Retina (tissue), 1 donor: ENCODE measurements at places on chromosomes 6 and 20.

GRCh38 chr20:34643928-34644327, 33.0 kb downstream of the PIGU start:
- no peak for DNase-seq

GRCh38 chr6:112113918-112114317, 26.5 kb downstream of the FAM229B start:
- DNase-seq, result no peak

DNA sequence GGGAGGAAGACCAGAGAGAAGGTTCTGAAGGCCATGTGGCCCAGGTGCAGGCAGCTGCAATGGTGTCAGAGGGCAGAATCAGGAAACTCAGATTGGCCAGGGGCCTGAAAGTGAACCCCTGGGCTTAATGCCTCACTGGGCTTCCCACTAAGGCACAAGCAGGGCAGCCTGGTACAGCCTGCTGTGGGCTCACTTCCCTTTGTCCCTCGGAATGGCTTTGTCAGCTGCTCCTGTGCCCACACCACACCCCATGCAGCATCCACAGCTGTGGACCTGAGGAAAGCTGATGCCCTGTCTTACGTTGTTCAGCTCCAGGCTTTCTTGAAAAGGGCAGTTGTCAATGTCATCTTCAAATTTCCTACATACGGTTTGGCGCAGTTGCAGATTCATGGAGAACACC, 2.4 kb downstream of the CST9 start:
- DNase-seq, result no peak

DNA sequence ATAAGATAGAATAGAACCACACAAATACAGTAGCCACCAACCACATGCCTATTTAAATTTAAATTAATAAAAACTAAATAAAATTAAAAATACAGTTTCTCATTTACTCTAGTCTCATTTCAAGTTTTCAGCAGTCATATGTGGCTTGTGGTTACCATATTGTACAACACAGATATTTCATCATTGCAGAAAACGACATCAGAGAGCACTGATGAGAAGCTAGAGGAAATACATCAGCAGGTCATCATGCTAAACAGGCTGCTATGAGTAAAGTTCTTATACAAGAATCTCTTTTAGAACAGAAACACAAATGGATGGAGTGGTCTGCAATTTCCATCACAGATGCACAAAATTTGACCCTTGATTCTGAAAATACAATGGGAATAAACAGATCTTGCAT, 36.6 kb downstream of the TBC1D32 start:
- no peak for DNase-seq

DNA sequence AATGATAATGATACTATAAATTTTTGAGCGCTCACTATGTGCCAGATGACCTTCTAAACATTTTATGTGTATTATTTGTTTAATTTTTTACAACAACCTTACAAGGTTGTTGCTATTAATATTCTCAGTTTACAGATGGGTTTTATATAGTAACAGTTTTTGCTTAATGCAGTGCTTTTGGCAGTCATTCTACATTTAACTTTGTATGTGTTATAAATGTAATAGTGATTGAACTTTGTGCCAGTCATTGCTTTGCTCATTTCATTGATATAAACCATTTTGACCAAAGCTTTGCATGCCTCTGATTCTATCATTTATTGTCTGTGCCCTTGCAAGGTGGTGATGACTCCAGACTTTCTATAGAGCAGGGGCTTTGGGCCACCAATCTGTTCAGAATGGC, 206.3 kb upstream of the LAMP5 start:
- DNase-seq, result no peak

DNA sequence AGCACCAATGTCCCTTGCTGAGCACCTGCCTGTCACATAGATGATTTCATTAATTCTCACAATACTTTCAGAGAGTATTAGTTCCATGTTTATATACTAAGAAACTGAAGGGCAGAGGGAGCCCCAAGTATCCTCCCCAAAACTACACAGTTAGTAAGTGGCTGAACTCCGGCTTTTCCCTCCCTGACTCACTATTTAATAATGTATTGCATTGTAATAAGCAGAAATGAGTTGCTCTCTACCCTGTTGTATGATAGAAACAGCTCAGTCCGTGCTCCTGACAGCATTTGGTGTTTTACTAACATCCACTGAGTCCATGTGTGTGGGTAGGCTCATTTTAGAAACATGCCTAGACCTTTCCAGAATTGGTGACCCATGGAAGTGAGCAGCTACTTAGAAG, 76.8 kb downstream of the OLIG3 start:
- no peak for DNase-seq

DNA sequence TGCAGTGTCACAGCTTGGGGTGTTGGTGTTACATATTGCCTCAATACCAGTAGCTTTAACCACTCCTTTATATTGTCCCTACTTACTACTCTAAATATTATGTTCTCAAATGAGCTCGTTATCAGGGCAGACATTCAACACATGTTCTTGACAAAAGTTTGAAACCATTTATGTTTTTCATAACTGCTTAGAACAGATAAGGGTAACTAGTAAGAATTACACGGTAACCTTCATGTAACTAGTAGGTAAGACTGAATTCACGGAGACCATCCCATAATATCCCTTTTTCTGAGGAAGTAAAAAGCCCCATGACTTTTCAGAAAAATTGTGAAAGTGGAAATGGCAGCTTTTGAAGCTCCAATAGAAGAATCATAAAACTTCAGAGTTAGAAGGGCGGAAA, 59.6 kb upstream of the CENPW start:
- no peak for DNase-seq

- no peak for DNase-seq
Measured at GRCh38 chr20:965956-966355, 36.2 kb downstream of the RSPO4 start.

- no peak for DNase-seq
Measured at GRCh38 chr6:115932481-115932880, 128.2 kb downstream of the FRK start.

DNA sequence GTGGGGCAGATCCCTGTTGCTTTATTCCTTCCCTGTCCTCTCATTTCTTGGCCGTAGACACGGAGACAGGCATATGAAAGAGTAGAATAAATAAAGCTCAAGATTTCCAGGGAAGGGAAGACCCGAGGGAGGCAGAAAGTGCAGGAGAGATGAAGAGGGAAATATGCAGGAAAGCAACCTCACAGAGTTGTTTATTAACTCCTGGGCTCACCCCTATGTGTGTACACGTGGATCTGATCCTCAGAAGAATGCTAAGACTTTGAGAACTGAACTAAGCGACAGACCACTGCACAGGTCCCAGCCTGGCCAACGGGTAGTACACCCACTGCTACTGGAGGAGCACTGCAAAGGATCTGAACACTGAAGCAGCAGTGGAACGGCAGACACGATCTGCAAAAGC, 156.2 kb downstream of the KIF16B start:
- no peak for DNase-seq

DNA sequence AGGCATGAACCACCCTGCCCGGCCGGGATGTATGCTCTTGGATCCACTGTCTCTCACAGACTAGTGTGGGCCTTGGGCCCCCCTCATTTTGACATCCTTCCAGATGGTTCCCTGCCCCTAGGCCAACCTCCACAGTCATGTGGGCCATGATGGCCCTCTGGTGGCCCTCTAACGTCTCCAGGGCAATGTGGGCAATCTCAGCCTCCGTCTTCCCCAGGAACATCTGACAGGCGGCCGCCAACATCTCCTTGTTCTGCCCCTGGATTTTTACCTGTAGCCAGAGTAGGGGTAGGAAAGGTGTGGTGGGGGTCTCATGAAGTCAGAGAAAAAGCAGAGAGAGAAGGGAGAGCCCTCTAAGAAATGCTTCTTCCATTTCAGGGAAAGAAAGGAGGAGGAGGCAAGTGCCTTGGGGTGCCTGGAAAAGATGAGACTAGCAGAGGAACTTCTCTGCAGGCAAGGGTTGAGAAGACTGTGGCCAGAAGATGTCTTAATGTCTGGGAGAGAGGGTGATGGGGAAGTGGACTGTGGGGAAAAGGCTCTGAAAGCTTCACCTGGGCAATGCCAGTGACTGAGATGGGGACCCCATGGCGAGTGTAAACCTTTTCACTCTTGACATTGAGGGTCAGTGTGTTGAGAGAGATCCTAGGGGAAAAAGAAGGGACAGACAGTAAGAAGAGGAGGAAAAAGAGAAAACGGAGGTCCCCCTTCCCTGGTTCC, 1.3 kb downstream of the FLOT1 start:
- no peak for DNase-seq

- no peak for DNase-seq
Measured at GRCh38 chr20:47748823-47749222, 36.5 kb downstream of the SULF2 start.

DNA sequence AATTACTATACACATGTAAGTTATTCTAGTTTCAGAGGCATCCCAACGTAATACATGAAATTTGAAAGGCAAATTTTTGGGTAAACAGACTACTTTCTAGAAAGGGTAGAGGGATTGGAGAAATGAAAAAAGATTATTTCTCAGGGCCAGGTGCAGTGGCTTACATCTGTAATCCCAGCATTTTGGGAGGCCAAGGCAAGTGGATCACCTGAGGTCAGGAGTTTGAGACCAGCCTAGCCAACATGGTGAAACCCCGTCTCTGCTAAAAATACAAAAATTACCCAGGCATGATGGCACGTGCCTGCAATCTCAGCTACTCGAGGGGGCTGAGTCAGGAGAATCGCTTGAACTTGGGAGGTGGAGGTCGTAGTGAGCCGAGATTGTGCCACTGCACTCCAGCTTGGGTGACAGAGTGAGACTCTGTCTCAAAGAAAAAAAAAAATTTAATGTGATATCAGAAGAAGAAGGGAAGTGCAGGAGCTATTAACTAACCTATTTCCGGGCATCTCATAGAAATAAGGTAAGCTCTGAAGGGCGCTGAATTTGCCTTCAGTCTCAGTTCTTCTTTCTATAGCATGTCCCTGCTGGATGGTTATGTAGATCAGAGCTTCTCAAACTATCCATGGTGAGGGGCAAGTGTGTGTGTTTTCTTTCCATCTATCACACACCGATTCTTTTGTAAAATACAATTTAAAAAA, 100.3 kb upstream of the MTHFD1L start:
- no peak for DNase-seq

GRCh38 chr6:35495258-35496035, 1.4 kb downstream of the TEAD3 start:
- peak; percentile 35 for DNase-seq

DNA sequence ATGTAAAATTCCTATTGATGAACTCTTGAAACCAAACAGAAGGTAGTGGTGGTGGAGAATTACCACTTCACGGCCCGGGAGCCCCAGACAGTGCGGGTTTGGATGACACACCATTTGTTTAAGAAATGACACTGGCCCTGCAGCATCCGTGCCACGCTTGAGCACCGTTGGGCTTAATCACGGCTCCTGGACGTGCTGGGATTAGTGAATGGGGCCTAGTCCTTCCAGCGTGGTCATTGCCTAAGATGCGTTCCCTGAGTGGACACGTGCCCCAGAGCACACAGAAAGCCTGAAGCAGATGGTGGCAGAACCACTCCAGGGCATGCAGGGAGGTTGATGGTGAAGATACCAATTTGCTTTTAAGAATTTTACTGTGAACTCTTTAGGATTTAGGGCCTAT, 14.5 kb downstream of the STX16 start:
- no peak for DNase-seq

DNA sequence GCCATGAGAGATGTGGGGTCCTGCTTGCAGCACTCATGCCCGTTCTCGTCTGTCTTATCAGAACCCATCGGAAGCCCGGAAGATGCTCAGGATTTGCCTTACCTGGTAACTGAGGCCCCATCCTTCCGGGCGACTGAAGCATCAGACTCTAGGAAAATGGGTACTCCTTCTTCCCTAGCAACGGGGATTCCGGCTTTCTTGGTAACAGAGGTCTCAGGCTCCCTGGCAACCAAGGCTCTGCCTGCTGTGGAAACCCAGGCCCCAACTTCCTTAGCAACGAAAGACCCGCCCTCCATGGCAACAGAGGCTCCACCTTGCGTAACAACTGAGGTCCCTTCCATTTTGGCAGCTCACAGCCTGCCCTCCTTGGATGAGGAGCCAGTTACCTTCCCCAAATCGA, 8.3 kb downstream of the PI16 start:
- peak; percentile 17 for DNase-seq

GRCh38 chr20:8874437-8874836, 194.4 kb upstream of the PLCB4 start:
- no peak for DNase-seq

GRCh38 chr6:92281571-92282076, 1137.7 kb downstream of the EPHA7 start:
- DNase-seq, result no peak

GRCh38 chr20:38961530-38962043, 557 bp upstream of the DHX35 start:
- DNase-seq, result no peak

DNA sequence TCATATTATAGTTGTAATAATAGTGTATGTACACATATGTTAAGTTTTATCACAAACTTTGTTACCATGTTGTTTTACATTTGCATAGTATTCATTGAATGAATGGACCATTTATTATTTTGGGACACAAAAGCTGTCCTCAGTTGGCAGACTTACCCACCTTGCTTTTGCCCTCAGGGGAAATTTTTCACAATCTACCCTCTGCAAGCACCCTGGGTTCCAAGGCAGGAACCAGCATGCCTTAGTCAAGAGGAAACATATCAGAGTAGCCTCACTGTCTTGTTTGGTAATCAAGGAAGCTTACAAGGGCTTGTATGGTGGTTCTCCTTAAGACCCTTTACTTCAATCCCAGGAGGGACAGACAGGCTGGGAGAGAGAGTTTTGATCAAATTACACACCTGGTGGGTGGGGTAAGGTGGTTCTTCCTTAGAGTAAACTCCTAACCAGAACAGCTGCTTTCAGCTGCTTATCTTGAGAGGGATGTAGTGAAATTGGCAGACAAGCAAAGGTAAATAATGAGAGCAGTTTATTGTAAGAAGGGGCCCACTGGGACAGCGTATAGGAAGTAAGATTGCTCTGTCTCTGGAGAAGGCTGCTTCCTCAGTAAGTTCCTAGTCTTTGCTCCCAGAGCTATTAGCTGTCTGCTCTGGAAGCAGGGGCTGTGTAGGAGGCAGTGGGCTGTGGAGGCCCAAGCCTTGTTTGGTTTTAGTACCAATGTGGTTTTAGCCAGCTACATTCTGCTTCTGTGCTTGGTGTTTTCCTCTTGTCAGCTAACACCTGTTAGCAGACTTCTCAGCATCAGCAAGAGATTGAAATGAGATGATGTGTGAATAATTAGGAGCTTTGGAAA, 31.1 kb downstream of the BRPF3 start:
- no peak for DNase-seq

- no peak for DNase-seq
Measured at GRCh38 chr6:33730611-33731010, 16.1 kb downstream of the IP6K3 start.

DNA sequence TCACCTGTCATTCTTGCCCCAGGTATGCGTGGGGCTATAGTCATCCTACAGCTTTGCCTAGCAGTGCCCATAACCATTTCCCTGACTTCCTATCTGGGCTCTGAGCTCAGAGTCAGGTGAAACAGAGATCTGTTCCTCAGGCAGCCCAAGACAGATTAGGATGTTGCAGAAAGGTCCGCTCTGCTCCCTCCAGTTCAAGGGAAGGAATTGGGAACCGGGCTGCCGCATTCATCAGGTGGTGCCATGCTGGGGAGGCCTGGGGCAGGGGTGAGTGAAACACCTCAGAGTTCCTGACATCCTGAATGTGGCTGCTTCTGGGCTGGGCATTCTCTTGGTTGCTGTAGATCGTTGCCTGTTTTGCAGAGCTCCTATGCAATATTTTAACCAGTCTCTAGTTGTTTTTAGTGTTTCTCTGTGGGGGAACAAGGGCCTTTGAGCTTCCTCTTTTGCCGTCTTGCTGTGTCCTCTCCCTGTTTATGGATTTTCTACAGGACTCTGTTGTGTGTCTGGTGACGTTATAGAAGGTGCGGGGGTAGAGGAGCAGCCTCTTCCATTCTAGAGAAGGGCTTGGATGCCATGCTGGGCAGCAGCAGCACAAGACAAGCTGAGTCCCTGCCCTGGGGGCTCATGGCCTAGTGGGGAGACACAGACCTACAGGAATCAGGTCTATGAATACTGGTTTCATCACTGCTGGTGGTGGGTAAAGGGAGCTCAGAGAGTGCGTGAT, 9.2 kb downstream of the ENTPD6 start:
- DNase-seq, result no peak
